Left lung (tissue), 14 donors: ENCODE measurements at places on chromosomes 5 and 9. TPM values are rescaled to one million over a fixed set of nuclear protein-coding genes. Genes with fewer than 3 reads are reported as not detected.

- DNase-seq: peak; percentile 47
Measured at GRCh38 chr9:91421128-91421765, 2.4 kb downstream of the NFIL3 start.

The DHX29 gene
- 26.4 TPM for total RNA-seq

The FBXL7 gene
- total RNA-seq: 14.5 TPM

DNA sequence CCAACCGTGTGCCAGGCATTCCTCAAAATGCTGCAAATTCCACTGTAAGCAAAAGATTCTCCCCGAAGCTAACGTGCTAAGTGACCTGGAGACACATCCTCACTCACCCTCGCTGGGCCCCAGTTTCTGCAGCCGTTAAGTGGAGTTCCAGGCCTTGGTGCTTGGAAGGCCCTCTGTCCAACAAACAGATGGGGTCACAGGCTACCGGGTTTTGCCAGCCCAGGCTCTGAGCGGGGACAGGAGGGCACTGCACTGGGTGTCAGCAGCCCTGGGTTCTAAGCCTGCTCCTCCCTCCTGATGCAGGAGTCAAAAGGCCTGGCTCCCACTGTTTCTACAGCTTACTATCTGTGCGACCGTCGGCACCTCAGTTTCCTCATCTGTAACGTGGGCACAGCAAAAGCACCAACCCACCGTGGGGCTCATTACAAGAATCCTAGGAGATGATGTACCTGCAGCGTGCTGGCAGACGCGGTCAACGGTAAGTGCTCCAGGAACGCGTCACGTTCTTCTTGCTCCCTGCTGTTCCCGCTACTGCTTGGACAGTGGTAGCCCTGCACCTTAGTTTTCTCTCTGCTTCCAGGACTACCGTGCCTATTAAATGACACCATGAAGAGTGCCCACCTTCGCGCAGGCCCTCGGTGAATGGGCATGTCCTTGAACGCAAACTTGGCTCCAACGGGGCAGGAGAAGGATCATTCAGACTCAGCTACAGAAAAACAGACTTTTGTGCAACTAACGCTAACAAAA is 84.8 kb downstream of the ADAMTS2 start:
- DNase-seq: peak; percentile 50

DNA sequence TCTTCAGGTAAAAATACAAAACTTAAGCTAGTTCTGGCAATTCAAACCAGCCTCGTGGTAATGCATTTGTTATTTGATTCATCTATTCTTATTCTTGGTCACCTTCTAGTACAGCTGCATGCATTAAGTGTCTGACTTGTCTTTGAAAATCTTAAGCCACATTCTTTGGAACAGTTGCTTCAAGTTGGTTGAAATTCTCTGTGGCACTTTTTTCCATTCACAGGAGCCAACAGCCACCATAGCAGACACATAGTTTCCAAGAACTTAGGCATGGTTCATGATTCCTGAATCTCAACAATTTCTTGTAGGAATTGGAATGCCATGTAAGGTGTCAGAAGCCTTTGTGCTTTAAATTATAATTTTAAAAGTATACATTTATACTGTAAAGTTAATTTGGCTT is 47.4 kb upstream of the MEF2C start:
- no peak for DNase-seq

GRCh38 chr5:55572020-55572419 is 37.3 kb upstream of the PLPP1 start:
- DNase-seq: no peak

The RASGEF1C gene
- not detected for total RNA-seq

The ZBTB6 gene
- 8.6 TPM for total RNA-seq

The DNAH5 gene
- total RNA-seq: 3.5 TPM

The PHYKPL gene
- total RNA-seq: 71.9 TPM
